ENCODE measurements at places on chromosomes 3 and 15. TPM values are rescaled to one million over a fixed set of nuclear protein-coding genes. Genes with fewer than 3 reads are reported as not detected.

- DNase-seq: no peak
- no peaks in the 10 kb centered on the region for H3K4me1 ChIP-seq
- no peak overlapping the region for H3K27ac ChIP-seq
- H3K36me3 ChIP-seq: no peaks in the 10 kb centered on the region
- H3K27me3 ChIP-seq: no peaks in the 10 kb centered on the region
Measured at GRCh38 chr3:135329479-135329878, 534.4 kb downstream of the EPHB1 start.

The FMN1 gene
- 5.5 TPM for total RNA-seq

- no peaks in the 10 kb centered on the region for H3K27me3 ChIP-seq
- H3K4me3 ChIP-seq: no peak overlapping the region
- H3K4me1 ChIP-seq: no peaks in the 10 kb centered on the region
- no peaks in the 10 kb centered on the region for H3K36me3 ChIP-seq
- H3K27ac ChIP-seq: no peak overlapping the region
Measured at GRCh38 chr3:101333883-101334282, 13.5 kb upstream of the IMPG2 start.

GRCh38 chr3:156158656-156159295 is 38.4 kb downstream of the KCNAB1 start:
- no peak overlapping the region for H3K4me3 ChIP-seq
- peaks cover 31% of the 10 kb centered on the region for H3K27me3 ChIP-seq
- H3K27ac ChIP-seq: no peak overlapping the region
- no peaks in the 10 kb centered on the region for H3K36me3 ChIP-seq
- peaks cover 14% of the 10 kb centered on the region for H3K4me1 ChIP-seq
- DNase-seq: no peak

DNA sequence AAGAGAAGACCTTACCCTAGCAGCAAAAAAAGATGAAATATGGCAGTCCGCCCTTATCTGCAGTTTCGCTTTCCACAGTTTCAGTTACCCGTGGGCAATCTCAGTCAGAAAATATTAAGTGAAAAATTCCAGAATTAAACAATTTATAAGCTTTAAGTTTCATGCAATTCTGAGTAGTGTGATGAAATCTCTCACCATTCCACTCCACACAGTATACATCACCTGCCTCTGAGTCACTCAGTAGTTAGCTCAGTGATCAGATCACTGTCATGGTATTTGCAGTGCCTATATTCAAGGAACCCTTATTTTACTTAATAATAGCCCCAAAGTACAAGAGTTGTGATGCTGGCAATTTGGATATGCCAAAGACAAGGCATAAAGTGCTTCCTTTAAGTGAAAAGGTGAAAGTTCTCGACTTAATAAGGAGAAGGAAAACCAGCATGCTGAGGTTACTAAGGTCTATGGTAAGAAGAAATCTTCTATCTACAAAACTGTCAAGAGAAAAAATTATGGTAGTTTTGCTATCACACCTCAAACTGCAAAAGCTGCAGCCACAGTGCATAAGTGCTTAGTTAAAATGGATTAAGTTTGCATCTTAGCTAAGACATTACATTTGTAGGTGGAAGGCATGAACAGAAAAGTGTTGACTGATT is 48.1 kb downstream of the HSPBAP1 start:
- no peaks in the 10 kb centered on the region for H3K27me3 ChIP-seq
- H3K36me3 ChIP-seq: no peaks in the 10 kb centered on the region
- H3K4me1 ChIP-seq: no peaks in the 10 kb centered on the region

DNA sequence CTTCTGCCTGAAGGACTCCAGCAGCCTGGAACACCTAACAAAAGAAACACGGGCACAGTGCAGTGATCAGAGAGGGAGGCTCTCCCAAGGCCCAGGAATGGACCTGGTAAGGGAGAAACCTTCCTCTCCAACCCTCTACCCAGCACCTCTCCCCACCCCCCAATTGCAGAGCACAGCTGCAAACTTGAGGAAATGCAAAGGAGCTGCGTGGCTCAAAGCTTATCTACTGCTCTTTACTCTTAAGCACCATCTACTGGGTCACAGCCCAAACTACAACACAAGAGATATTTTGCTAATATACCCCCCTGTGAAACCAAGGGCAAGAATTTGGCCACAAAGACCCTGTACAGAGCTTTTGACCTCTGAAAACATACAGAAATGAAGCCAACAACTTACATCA is 328.3 kb downstream of the OXSM start:
- H3K4me1 ChIP-seq: no peaks in the 10 kb centered on the region
- H3K27me3 ChIP-seq: no peaks in the 10 kb centered on the region
- DNase-seq: no peak

The ZBTB47 gene
- total RNA-seq: 6.0 TPM

DNA sequence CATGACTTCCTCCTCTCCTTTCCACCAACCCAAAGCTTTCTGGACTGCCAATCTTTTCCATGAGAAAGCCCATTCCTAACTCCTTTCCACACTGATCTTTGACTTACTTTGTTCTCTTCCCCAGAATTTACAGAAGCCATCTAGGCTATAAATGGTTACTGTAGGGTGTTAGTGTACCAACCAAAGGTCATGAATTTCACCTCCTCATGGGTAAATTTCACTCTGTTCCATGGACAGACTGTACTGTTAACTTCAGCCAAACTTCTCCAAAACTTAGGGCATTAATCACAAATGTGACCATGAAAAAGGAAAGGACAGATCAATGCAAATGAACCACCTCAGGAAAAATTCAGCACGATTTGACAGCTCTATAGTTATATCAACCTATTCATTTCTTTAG is 54.9 kb downstream of the ATOSA start:
- H3K27ac ChIP-seq: no peak overlapping the region
- H3K4me1 ChIP-seq: no peaks in the 10 kb centered on the region
- DNase-seq: no peak
- H3K4me3 ChIP-seq: no peak overlapping the region
- no peaks in the 10 kb centered on the region for H3K27me3 ChIP-seq

GRCh38 chr3:111895071-111895470 is 36.0 kb downstream of the PHLDB2 start:
- H3K4me3 ChIP-seq: no peak overlapping the region
- no peaks in the 10 kb centered on the region for H3K36me3 ChIP-seq
- H3K4me1 ChIP-seq: peaks cover 11% of the 10 kb centered on the region
- H3K27ac ChIP-seq: peak overlapping the region; percentile 75

DNA sequence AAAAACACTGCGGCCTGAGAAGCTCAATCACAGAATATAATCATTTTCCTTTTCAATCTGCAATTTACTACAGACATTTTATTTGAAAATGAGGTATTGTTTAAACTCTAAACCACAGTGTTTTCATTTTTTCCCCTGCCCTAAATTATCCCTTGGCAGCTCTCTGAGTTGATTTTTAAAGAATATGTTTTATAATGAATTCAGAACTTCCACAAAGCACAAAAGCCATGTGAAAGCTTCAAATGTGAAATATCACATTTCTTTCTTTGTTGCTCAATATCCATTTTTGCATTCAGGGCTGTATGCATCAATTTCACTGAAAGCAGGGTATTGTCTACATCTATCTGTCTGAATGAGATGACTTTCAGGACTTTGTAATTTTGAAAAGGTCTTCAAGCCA is 813.6 kb upstream of the ALCAM start:
- no peaks in the 10 kb centered on the region for H3K27me3 ChIP-seq
- no peak for DNase-seq
- H3K36me3 ChIP-seq: no peaks in the 10 kb centered on the region

GRCh38 chr3:69535613-69536012 is 149.7 kb upstream of the FRMD4B start:
- no peaks in the 10 kb centered on the region for H3K4me1 ChIP-seq
- DNase-seq: no peak
- no peaks in the 10 kb centered on the region for H3K36me3 ChIP-seq
- H3K4me3 ChIP-seq: no peak overlapping the region
- H3K27me3 ChIP-seq: peaks cover 30% of the 10 kb centered on the region
- no peak overlapping the region for H3K27ac ChIP-seq

Measured in Calu3 (cell line).